ENCODE measurements at places on chromosomes 13 and 19. TPM values are rescaled to one million over a fixed set of nuclear protein-coding genes. Genes with fewer than 3 reads are reported as not detected.
A peak's percentile ranks its signal among the peaks of the same experiment; 100 is the strongest.

GRCh38 chr13:74973935-74974879, 507.8 kb downstream of the TBC1D4 start:
- no peak overlapping the region for H3K4me3 ChIP-seq
- no peaks in the 10 kb centered on the region for H3K4me1 ChIP-seq
- H3K36me3 ChIP-seq: no peaks in the 10 kb centered on the region
- H3K27me3 ChIP-seq: no peaks in the 10 kb centered on the region
- no peak for DNase-seq

BEST2 gene
- 22.6 TPM for total RNA-seq

DNA sequence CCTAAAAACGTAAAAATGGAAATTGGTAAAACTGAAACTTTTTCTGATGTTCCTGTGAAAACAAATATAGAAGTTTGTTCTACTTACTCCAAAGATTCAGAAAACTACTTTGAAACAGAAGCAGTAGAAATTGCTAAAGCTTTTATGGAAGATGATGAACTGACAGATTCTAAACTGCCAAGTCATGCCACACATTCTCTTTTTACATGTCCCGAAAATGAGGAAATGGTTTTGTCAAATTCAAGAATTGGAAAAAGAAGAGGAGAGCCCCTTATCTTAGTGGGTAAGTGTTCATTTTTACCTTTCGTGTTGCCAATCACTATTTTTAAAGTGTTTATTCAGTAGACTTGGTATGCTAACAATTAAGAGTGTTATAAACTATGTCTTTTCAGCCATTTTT, 25.6 kb downstream of the BRCA2 start:
- no peaks in the 10 kb centered on the region for H3K4me1 ChIP-seq
- H3K36me3 ChIP-seq: no peaks in the 10 kb centered on the region
- H3K4me3 ChIP-seq: no peak overlapping the region
- no peak for DNase-seq
- H3K27ac ChIP-seq: no peak overlapping the region

DNA sequence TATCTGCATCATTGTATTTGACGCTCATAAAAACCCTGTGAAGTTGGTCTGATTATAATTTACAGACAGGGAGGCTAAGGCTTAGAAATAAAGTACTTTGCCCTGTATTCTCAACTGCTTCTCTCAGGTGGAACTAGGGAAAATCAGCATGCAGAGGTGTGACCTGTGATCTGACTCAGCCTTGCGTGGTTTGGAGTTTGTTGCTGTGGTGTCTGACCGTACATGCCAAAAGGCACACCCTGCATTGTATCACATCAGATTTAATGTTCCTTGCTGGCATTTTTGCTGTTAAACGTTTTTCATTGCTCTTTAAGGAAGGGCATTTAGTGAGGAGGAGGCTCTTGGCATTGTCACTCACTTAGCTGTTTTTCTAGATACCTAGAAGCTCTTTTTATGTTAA, 58.8 kb upstream of the C1QTNF9B start:
- no peak overlapping the region for H3K4me3 ChIP-seq
- H3K27me3 ChIP-seq: no peaks in the 10 kb centered on the region
- peak; percentile 45 for DNase-seq

DNA sequence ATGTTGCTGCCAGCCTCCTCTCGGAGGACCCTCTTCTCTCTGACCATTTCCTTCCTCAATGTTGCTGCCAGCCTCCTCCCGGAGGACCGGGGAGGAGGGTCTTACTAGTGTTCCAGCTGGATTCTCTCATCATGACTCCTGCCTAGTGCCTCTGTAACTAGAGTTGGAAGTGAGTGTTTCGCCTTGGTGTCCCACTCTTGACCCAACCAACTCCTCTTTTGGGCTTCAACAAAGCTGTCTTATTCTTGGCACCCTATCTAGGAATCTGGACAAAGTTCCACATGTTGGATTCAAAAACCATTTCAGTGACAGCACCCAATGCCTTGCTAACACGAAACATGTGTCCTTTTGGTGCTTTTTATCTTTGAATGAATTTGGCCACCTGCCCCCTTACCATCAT, 165.4 kb downstream of the GPC5 start:
- H3K4me1 ChIP-seq: no peaks in the 10 kb centered on the region
- H3K27ac ChIP-seq: no peak overlapping the region
- H3K36me3 ChIP-seq: no peaks in the 10 kb centered on the region
- H3K27me3 ChIP-seq: no peaks in the 10 kb centered on the region

DNA sequence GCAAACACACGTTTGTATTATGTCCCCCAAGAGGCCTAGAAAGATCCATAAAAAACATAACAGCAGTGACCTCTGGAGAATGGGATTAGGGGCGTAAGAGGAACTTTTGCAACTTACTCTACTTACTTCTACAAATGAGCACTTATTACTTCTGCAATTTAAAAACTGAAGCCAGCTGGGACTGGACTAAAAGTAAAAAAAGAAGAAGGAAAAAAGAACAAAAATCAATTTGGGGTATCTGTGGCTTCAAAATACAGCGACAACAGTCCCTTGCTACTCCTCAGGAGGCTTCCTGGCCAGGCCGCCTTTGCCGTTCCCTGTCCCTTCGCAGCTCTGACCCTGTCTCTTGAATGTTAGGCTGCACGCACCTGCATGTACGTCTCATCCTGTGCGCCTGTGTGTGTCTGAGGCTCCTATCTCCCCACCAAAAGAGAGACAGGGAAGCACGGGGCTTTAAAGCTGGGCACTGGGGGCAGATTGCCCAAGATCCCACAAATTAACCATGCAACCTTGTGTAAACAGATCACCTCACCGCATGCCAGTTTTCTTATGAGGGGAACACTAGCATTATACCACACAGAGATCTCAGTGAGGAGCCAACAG, 12.1 kb upstream of the FKRP start:
- H3K4me1 ChIP-seq: no peaks in the 10 kb centered on the region
- no peak for DNase-seq
- H3K27ac ChIP-seq: peak overlapping the region; percentile 36
- H3K36me3 ChIP-seq: peaks cover 38% of the 10 kb centered on the region
- H3K4me3 ChIP-seq: no peak overlapping the region

Measured in colonic mucosa (tissue), 4 donors.